EH (cell line): ENCODE measurements at places on chromosomes 3 and 15.
A peak's percentile ranks its signal among the peaks of the same experiment; 100 is the strongest.

- DNase-seq = no peak
Observed at GRCh38 chr3:32886296-32886695, 65.1 kb upstream of the CCR4 start.

DNA sequence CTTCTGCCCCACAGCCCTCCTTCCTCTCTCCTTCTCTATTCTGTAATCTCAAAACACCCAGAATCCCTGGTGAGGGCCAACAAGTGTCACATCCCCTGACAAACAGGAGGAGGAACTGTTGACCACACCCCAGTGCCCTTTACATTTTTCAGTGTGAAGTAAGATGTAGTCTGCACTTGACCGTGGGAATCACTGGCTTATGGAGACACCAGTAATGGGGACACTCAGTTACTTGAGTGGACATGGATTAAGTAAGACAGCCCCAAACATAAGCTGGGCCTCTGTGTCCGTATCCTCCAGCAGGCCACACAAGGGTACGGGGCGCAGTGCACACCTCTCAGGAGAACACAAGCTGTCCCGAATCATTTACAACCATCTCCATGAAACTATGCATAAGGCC is 28.4 kb upstream of the LIMD1 start:
- DNase-seq = no peak

DNA sequence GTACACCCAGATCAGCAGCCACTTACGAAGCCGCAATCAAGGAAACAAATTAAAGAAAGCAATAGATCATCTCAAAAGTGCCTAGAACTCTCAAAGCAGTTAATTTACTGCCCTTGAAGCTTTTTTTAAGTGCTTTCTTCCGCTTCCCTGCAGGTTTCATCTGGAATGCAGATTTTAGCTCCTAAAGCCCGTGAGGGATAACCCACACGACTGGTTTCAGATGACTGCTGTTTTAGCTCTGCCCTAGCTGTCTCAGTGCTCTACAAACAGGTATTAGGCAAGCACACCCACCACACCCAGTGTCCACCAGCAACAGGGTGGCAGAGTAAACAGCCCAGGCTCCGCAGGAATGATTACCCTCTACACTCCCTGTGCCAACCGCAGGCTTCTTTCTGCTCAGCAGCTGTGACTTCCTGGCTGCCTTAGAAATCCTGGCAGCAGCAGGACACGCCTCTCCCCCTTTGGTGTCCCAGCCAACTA is 126.0 kb downstream of the FMN1 start:
- peak; percentile 67 for DNase-seq

GRCh38 chr3:105402287-105402801 is 35.6 kb downstream of the ALCAM start:
- peak; percentile 41 for DNase-seq

DNA sequence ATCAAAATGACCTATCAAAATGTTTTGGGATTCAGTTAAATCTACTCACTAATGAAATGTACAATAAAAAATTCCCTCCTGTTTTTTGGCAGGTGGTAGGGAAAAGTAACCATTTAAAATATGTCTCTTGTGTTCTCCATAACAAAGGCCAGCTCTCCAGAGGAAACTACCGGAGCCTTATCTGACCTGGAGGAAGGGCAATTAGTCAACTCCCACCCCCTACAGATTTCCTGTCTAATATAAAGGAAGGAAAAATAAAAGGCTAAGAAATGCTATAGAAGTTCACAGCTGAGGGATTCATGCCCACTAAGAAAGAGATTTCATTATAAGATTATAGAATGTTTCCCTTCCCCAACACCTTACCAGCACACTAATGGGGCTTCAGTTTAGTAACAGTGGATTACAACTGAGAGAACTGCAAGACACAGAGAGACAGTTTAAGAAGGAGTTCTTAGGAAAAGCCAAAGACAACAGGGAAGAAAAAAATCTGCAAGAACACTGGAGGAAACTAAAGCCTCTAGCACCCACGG is 376.5 kb upstream of the KCNMB2 start:
- no peak for DNase-seq

- DNase-seq = no peak
Observed at GRCh38 chr3:46890132-46890531, 12.6 kb downstream of the PTH1R start.

GRCh38 chr3:1346386-1346785 is 253.6 kb downstream of the CNTN6 start:
- no peak for DNase-seq

DNA sequence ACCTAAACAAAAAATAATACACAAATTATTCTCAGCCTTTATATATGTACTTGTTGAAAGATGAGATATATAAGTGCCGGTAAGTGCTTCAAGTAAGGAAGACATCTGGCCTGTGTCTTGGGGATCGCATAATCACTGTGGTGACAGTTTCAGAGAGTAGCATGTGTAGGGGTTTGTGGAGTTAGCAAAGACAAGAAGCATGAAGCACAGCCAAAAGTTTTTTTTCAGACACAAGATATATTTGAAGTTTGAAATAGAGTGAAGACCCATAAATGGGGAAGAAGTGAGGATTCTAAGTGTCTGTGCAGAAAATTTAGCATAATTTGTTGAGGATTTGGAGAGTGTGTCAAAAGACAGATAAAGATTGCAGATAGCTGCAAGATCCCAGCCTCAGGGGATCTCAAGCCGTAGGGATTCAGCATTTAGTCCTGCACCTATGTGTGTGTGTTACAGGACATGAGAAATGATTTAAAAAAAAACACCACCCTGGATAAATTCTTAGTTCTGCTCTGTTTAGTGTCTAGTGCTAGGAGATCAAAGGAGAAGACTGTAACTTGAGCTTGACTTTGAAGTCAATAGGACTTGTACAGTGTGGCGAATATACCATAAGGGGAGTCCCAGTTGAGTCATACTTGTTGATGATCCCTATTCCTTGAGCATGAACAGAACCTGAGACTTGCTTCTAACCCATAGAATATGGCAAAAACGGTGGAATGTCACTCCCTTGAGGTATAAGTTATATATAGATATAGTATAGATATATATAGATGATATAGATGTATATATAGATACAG is 123.9 kb upstream of the GRM7 start:
- DNase-seq = no peak

GRCh38 chr15:60313906-60314305 is 83.9 kb downstream of the ANXA2 start:
- DNase-seq = no peak

DNA sequence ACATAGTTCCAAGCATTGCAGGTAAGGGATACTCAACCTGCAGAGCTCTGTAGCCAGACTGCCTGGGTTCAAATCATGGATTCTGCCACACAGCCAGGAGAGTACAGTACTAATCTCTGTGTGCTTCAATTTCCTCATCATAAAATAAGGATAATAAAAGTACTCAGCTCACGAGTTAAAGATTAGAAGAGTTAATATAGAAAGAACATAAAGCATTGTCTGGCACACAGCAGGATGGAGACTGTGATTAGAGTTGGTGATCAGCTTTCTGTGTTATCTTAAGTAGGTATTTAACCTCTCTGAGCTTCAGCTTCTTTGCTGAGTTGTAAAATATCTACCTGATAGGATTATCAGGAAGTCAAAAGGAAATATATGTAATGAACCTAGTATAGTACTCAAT is 2.7 kb downstream of the CEP70 start:
- DNase-seq = no peak

DNA sequence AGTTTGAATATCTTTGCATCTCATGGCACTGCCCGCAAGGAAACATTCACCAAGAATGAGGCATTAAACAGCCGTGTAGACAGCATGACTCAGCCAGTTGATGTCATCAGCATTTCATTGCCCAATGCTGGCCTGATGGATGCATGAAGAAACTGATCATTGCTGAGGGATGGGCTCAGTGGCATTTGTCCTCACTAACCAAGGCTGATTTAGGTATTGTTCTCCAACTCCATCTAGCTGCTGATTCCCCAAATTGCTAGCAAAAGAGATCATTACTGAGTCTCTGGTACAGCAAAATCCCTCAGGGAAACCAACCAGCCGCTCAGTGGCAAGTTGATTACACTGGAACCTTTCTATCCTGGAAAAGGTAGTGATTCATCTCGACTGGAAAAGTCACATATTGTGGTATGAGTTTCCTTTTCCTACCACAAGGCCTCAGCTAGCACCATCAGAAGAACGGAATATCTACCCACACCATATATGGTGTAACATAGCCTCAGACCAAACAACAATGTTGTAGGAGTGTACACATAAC is 186.5 kb upstream of the GAP43 start:
- peak; percentile 98 for DNase-seq

DNA sequence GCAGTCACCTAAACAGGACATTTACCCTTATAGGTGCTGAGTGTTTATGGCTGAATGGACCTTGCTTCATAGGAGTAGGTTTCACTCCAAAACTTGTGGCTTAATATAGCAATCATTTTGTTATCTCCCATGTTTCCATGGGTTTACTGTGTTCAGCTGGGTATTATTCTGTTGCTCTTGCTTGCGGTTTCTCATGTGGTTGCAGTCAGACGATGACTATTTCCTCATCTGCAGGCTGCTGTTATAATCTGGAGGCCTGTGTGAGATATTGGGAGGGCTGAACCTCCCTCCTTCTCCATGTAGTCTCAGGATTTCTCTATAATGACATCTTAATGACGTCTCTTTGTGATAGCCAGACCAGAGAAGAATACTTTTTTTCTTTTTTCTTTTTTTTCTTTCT is 98.1 kb downstream of the ZPLD1 start:
- peak; percentile 43 for DNase-seq

- DNase-seq = no peak
Observed at GRCh38 chr3:99641480-99641879, 3.1 kb downstream of the COL8A1 start.

DNA sequence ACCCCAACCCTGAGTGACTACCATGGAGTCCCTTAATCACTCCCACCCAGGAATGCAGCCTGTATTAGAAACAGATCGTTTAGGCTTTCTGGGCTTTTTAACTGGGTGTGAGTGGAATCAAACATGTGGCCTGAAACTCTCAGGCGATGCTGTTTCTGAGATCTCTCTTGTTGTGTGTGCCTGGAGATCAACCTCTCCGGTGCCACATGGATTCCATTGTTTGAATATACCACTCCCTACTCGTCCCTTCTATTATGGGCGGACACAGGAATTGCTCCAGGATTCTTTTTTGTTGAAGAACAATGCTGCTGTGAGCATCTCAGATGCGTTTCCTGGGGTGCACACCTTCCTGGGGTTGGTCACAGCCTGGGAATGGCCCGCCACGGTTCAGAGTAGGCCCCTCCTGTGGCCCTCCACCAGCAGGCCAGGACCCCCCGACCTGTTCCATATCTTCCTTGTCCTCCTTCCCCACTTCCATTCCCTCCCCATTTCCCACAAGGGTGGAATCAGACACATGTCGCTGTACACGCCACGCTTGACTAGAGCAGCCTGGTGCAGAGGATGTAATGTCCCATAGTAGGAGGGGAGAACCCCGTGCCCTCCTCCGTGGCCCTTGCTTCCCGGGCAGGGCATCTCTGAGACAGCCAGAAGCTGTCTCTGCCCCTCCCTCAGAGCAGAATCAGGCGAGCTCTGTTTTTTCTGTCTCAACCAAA is 36.4 kb upstream of the PRR23E start:
- DNase-seq = no peak

- peak; percentile 98 for DNase-seq
Observed at GRCh38 chr3:100073714-100074307, 40.5 kb downstream of the FILIP1L start.

GRCh38 chr3:99971761-99972160 is 142.5 kb downstream of the FILIP1L start:
- no peak for DNase-seq

DNA sequence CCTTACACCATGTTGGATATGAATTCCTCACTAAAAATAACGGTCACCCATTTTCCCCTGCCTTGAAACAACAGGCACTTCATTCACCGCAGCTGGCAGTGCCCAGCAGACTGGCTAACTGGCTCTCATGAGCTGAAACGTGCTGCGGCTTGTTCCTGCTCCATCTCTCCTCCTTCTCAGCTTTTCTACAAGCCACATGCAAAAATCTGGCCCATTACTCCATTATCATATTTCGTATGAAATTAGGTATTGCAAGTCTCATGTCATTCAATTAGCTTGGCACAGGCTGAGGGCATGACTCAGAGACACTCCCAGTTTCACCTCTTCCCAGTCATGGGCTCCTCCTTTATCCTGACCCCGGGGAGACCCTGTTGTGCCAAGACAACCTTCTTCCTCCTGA is 60.0 kb downstream of the MAGEF1 start:
- no peak for DNase-seq

- no peak for DNase-seq
Observed at GRCh38 chr3:23209747-23210487, 6.8 kb downstream of the UBE2E2 start.

DNA sequence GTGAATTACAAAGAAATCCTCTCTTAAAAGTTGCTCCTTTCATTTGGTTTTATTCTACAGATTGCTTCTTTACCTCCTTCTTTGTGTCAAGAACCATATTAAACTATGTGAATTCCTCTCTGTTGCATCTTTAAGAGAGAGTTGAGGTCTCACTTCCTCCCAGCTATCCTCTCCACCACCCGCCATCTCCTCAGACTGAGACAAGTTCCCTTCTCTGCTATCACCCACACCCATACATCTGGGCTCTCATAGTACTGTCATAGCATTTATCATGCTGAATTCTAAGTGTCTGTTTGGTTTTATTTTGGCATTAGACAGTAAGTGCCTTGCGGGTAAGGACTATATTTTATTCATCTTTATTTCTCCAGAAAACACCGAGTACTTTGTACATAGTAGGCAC is 54.2 kb downstream of the B3GALNT1 start:
- DNase-seq = no peak

- no peak for DNase-seq
Observed at GRCh38 chr15:41285285-41285684, 47.1 kb downstream of the OIP5 start.

DNA sequence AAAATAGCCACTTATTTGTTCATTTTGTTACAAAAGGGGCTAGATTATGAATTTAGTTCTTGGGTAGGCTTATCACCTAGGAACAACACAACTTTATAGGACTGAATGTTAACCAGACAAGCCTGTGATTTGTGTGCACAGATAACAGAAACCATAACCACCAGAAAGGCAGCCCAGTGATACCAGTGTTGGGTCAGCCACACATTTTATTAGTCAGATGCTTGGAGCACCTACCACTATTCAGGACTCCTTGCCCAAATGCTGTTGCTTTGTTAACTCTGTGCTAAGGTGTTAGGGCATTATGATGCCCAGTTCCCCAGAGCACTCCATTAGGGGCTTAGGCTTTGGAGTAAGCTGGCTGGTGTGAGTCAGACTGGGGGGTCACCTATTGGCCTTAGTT is 22.5 kb downstream of the PLCL2 start:
- DNase-seq = peak; percentile 6

DNA sequence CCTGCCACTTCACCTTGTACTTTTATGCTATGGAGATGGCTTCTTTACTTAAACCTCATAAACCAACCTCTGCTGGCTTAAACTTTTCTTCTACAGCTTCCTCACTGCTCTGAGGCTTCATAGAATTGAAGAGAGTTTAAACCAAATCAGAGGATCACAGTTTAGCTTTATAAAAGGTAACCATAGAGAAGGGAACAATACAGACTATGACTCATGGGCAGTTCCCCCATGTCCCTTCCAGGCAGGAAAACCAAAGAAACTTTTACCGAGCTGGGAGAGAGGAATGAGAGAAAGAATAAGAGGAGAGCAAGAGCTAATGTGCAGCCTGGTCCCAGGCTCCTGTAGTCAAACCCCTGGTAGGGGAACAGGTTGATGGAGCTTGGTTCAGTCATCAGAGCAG is 53.9 kb upstream of the NEDD4 start:
- peak; percentile 38 for DNase-seq

GRCh38 chr3:53776494-53777101 is 69.6 kb downstream of the CHDH start:
- peak; percentile 71 for DNase-seq

- DNase-seq = no peak
Observed at GRCh38 chr15:57205027-57205855, 171.1 kb upstream of the CGNL1 start.
